ENCODE measurements at places on chromosomes 2 and 18. TPM values are rescaled to one million over a fixed set of nuclear protein-coding genes. Genes with fewer than 3 reads are reported as not detected.

MYOM1 gene
- total RNA-seq, result 1.1 TPM

ME2 gene
- total RNA-seq, result 65.9 TPM

LOXL3 gene
- total RNA-seq, result 1.4 TPM

TGFA gene
- total RNA-seq, result 1.6 TPM

ST8SIA3 gene
- total RNA-seq, result 0.09 TPM

GKN2 gene
- 0.24 TPM for total RNA-seq

IL36B gene
- total RNA-seq, result not detected

LRP1B gene
- 0.28 TPM for total RNA-seq

AP1S3 gene
- 2.5 TPM for total RNA-seq

CYP27A1 gene
- 21.9 TPM for total RNA-seq

RAPH1 gene
- total RNA-seq, result 2.4 TPM

SKOR2 gene
- total RNA-seq, result not detected

LRP2 gene
- 0.05 TPM for total RNA-seq

CYP27C1 gene
- 0.05 TPM for total RNA-seq

PROM2 gene
- 2.3 TPM for total RNA-seq

MTX2 gene
- total RNA-seq, result 32.2 TPM

ATP6V1C2 gene
- total RNA-seq, result 0.57 TPM

MYCN gene
- 5.8 TPM for total RNA-seq

SAG gene
- 0.61 TPM for total RNA-seq

ATIC gene
- 40.7 TPM for total RNA-seq

CCDC74B gene
- total RNA-seq, result 2.9 TPM

TM4SF20 gene
- 0.09 TPM for total RNA-seq

RNF125 gene
- total RNA-seq, result 5.1 TPM

CCDC195 gene
- total RNA-seq, result not detected

GRHL1 gene
- 1.2 TPM for total RNA-seq

OST4 gene
- total RNA-seq, result 388 TPM

LRATD1 gene
- 2.1 TPM for total RNA-seq
